ENCODE measurements at places on chromosomes 6 and 20. TPM values are rescaled to one million over a fixed set of nuclear protein-coding genes. Genes with fewer than 3 reads are reported as not detected.

The OR2B6 gene
- total RNA-seq: not detected

The NSFL1C gene
- total RNA-seq: 35.3 TPM

The TRIM31 gene
- total RNA-seq: not detected

The PACRG gene
- 1.3 TPM for total RNA-seq

All from smooth muscle cell of trachea (primary cell).